Activated CD4-positive, alpha-beta T cell treated with anti-CD3 and anti-CD28 coated beads, Interleukin-2, amount 50 U/mL, for 24 hours (primary cell): ENCODE measurements at places on chromosomes 16 and 17.

GRCh38 chr16:9155871-9156270, 64.4 kb downstream of the HAPSTR1 start:
- DNase-seq: no peak

DNA sequence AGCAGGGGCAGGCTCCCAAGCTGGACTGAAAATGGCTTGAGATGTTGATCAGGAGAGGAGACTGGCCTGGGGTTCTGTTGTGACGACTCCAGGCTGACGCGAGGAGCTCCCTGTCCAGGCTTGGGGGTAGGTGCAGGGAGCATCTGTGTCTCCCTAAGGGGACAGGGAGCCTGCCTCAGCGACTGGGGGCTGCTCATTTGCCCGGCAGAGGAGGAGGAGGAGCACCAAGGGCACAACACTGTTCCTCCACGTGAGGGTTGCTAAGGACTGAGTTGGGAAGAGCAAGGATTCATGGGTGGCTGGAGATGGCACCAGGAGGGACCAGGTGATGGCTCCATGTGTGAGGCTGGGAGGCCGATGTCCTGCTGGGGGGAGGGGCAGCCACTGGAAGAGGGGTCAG, 53.3 kb downstream of the USP22 start:
- DNase-seq: no peak

- DNase-seq: no peak
Measured at GRCh38 chr17:44543213-44543904, 13.9 kb upstream of the FZD2 start.

- no peak for DNase-seq
Measured at GRCh38 chr17:36741019-36741902, 139.9 kb downstream of the MRM1 start.

GRCh38 chr16:89119661-89120141, 26.0 kb downstream of the ACSF3 start:
- no peak for DNase-seq

- no peak for DNase-seq
Measured at GRCh38 chr17:74607221-74607620, 15.1 kb upstream of the CD300LD start.

GRCh38 chr16:11613381-11614303, 26.9 kb upstream of the LITAF start:
- DNase-seq: no peak

DNA sequence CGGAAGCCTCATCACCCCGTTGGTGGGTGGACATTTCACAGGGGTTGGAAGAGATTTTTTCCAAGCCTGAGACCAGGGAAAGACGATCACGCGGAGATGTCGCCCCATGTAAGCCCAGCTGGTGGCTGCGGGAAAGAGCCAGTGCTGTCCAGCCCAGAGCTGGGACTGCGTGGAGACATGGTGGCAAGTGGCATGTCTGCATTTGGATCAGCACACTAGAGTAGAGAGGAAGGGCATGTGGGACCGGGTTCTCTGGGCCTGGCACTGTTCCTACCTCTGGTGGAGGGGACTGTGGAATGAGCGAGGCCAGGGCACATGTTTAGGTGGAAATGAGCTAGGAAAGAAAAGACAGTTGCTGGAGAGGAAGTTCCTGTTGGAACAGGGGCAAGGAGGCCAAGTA, 20.0 kb downstream of the SBK1 start:
- no peak for DNase-seq

GRCh38 chr17:65885541-65886312, 306.2 kb downstream of the CEP112 start:
- no peak for DNase-seq

DNA sequence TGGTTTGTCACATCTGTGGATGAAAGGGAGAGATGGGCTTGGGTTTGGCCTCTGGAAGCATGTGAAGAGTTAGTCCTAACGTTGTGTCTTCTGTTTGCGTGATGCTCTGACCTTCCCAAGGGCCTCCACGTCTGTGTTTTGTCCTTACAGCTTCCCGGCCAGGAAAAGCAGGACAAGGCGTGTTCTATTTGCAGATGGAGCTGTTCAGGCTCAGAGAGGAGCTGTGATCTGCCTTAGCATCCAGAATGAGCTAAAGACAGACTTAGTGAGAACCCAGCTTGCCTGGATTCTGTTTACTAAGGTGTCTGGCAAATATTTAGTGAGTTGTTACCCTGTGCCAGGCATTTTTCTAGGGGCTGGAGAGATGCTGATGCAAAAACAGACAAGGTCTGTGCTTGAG, 282.1 kb downstream of the CBLN1 start:
- no peak for DNase-seq

- no peak for DNase-seq
Measured at GRCh38 chr16:83475108-83475507, 332.7 kb upstream of the HSBP1 start.

DNA sequence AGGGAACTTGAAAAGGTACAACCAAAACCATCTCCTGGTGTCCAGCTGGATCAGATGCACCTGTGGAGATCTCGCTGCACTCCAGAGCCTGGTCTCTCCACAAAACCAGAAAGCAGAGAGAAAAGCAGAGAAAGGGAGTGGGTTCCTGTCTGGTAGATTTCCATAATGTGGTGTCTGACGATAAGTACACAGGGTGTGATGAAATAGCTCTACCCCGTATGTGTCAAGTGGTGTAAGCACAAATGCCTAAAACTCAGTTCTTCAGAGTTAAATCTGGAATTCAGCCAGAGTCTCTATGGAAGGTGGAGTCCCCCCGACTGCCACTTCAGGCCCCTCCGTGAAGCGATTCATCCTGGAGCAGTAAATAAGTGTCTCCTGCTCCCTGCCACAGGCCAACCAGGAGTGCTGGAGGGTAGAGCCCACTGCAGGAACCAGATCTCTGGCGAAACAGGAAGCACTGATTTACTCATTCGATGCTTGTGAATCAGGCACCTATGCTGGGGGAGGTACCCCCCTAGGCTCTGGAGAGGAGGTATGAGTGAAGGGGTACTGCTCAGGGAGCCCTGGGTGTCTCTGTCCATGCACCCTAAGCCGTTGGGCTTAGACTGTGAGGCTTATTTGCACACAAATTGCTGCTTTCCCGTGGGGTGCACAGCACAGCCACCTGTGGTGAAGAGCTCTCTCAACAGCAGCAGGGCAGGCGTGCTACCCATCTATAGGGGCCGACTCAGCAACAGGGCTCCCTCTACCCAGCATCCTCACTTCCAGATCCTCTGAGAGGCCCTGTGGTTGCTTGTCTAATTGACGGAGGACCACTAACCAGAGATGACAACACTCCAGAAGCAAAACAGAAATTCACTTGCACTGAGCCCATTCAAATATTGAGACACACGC, 97.1 kb upstream of the MYOCD start:
- no peak for DNase-seq

- DNase-seq: no peak
Measured at GRCh38 chr17:7848131-7848579, 6.7 kb upstream of the TMEM88 start.

GRCh38 chr16:55944377-55944802, 69.2 kb upstream of the CES5A start:
- peak; percentile 48 for DNase-seq

GRCh38 chr17:10169290-10169689, 29.1 kb downstream of the GAS7 start:
- DNase-seq: no peak

DNA sequence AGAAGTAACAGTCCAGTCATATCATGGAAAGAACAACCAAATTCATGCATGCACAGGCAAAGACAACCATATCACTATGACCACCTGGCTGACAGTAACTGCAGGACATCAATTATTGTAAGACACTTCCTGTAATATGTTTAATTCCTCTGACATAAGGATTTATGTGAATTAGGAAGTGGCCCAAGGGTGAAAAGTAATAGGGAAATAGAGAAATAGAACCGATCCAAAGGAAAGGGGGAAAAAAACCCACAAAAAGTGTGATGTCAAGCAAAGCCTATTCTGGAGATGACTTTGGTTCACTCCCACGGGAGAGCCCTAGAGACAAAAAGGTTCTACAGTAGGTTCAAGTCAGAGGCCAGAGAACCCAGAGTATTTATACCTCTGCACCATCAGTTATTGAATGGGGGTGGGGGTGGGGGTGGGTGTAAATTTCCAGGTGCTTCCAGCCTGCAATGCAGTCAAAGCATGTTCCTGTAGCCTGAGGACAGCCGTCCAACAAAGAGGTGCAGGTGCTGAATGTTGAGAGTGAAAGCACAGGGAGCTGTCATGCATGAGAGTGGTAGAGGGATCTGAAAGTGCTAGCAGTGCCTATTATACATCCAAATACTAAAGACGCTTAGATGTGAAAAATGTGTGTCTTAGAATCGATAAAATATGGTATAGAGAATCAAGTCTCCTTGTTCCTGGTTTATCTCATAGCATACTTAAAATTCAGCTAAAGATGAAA, 95.6 kb upstream of the HLF start:
- no peak for DNase-seq

DNA sequence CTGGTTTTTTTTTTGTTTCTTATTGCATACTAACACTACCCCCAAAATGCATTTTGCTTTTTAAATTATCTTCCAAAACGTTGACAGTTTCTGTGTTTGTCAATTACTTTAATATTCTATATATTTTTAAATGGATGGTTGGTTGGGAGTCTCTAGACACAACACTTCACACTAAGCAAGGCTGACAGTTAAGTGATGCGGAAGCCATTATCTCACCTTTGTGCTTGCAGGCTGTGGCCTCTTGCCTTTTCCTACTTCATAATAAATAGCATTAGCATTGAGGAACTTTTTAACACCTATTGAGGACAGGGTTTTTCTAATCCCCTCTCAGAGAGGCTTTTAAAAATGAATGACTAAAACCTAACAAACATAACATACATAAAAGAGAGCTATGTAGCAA, 280.8 kb upstream of the TBX2 start:
- no peak for DNase-seq

DNA sequence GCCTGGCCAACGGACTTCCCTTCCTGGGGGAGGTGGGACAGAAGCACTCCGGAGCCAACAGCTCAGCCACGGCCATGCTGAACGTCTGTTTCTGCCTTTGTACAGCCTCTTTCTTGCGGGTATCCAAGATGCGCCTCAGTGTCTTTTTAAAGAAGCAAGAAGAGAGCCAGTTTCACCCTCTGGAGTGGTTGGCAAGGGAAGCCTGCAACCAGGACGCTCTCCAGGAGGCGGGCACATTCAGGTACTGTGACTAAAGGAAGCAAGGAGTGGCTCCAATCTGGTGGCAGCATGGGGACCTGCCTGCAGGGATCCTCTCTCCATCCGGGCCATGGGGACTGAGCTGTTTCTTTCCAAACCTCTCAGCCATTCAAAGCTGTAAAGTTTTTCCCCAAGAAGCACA, 60.6 kb upstream of the ENDOV start:
- no peak for DNase-seq

DNA sequence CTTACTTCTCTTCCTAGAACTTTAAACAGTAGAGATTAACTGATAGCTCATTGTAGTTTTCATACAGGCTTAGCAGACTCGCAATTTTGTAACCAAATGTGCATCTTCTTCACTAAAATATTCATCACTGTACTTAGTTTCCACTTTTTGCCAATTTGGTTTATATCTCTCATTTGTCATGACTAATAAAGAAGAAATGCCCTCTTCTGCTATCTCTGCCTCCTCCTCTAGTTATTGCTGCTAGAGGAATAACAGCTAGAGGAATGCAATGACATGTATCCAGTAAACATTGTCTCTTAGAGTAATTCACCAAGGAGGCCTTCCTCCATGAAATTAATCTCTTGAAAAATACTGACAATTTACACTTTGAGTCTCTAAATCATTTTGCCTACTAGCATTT, 115.5 kb upstream of the COX10 start:
- DNase-seq: no peak

GRCh38 chr17:30236297-30236624, 764 bp upstream of the SLC6A4 start:
- DNase-seq: no peak

- DNase-seq: no peak
Measured at GRCh38 chr16:18833707-18834505, 32.6 kb upstream of the ARL6IP1 start.

DNA sequence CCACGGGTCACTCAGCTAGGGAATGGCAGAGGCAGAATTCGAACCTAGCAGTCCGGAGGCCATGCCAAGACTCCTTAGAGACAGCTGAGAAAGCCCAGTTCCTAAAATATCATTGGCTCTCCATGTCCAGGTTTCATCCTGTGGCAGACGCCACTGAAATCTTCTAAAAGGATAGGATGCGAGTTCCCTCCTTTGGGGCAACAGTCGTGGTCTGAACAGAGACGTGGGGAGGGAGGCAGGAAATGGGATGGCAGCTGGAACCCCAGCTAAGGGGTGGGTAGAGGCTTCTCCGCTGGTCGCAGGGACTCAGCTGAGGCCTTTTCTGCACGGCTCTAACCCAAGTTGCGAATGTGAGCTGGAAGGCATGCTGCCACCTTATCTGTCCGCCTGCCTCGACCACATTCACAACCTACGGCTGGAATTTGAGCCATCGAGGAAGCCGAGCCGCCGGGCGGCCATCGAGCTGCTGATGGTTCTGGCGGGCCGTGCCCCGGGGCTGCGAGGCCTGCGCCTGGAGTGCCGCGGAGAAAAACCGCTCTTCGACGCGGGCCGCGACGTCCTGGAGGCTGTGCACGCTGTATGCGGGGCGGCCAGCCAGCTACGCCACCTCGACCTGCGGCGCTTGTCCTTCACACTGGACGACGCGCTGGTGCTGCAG, 1.9 kb upstream of the HSF4 start:
- DNase-seq: no peak

- no peak for DNase-seq
Measured at GRCh38 chr16:85646358-85646907, 33.3 kb downstream of the GSE1 start.

DNA sequence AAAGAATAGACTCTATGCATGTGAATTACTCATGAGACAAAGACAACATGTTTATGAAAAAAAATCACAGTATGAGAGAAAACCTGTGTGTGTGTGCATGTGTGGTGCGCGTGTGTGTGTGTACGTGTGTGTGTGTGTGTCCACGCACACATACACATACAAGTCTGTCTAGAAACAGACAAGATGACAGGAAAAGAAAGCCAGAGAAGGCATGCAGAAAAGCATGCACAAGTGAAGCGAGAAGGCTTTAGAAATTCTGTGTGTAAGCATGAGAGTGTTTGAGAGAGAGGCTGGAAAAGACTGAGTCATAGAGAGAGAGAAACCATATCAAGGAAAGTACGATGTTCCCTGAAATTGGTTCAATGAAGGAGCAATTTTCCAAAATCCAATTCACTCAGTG, 566.4 kb upstream of the C16orf82 start:
- no peak for DNase-seq

DNA sequence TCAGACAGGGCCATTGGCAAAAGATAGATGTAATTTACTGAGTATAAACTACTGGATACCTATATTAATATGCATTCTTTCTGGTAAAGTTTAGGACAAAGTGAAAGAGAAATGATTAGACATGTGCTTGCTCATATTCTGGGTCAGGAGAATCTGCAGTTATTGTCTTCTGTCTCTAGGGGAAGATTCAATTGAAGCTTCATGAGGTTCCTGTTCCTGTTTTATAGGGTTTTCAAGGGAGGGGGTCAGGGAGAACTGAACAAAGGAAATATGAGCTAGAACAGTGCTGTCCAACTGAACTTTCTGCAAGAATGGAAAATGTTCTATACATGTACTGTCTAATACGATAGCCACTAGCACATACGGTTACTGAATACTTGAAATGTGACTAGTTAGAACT, 59.3 kb upstream of the CORO6 start:
- DNase-seq: no peak

GRCh38 chr16:88703486-88704309, 2.5 kb downstream of the RNF166 start:
- no peak for DNase-seq
